H7 (cell line): ENCODE measurements at places on chromosomes 12 and 14.

DNA sequence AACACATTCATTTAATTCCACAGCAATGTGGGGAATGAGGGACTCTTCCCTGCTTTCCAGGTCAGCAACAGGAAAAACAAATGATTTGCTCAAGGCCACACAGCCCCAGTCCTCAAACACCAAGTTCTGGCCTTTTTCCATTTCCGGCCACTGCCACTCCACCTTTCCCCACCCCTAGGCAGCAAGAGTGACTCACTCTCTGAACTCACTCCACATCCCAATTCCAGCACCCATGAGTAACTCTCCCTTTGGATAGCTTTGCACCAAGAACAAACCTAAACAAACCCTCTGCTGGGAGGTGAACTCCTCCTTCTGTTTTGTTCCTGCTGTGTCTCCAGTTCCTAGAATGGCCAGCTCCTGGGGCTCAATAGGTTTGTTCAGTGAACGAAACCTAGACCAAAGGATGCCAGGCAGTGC, 30.4 kb upstream of the PLEKHG6 start:
- DNase-seq: no peak

DNA sequence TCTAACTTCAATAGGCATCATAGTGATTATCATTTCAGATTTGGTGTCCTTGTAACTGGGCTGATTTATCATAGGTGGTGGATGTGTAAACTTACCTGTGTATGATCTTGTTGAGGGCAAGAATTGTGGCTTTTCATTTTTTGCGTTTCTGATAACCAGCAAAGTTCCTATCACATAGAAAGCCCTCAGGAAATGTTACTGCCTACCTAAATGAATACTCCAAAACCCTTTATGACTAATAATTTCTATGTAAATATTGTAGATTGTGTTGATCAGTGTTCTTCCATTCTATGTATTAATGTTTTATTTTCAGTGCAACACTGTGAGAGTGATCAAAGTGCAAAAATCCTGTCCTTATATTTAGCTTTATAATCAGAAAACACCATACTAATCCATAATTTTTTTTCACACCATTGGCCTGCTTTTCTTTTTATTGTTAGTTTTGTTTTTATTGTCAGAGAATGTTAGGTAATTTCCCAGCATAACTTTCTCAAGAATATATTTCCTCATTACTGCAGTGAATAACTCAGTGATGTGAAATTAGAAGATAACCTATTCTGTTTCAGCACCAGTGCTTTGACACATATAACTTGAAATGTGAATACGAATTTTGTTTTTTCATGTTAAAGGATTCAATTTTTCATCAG, 94.1 kb downstream of the GPHN start:
- no peak for DNase-seq

DNA sequence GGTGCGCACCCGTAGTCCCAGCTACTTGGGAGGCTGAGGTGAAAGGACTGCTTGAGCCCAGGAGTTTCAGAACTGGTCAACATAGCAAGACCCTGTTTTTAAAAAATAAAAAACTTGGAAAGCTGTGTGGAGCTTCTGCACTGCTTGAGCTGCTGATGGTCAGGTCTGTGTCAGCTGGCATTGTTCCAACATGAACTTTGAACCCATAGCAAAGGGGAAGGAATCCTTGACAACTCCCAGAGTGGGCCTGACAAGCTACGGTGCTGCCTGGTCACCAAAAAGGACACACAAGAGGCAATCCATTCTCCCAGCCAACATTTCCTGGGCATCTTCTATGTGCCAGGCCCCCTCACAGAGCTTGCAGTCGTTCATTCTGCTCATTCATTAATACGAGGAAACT, 16.4 kb upstream of the LTBP2 start:
- no peak for DNase-seq

- DNase-seq: no peak
Measured at GRCh38 chr14:32545506-32546210, 216.6 kb downstream of the AKAP6 start.

GRCh38 chr12:46459861-46460545, 87.4 kb upstream of the SLC38A2 start:
- no peak for DNase-seq

- DNase-seq: no peak
Measured at GRCh38 chr12:80262346-80262745, 163.0 kb downstream of the OTOGL start.

DNA sequence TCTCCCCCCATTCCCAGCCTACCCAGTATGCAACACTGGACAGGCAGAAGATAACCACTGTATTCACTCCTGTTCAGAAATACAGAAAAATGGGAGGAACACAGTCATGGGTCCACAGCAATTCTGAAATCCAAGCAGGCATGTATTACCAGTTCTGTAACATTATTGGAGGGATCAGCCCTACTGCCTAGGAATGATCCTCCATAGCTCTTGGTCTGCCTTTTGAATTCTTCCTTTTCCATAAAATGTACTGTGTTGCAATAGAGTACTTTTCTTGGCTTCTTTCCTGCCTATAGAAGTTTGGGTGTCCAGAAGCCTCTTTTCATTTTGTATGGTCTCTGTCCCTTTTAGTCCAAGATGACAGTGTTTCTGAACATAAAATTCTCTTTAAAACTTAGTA, 46.5 kb downstream of the SPATS2 start:
- no peak for DNase-seq

DNA sequence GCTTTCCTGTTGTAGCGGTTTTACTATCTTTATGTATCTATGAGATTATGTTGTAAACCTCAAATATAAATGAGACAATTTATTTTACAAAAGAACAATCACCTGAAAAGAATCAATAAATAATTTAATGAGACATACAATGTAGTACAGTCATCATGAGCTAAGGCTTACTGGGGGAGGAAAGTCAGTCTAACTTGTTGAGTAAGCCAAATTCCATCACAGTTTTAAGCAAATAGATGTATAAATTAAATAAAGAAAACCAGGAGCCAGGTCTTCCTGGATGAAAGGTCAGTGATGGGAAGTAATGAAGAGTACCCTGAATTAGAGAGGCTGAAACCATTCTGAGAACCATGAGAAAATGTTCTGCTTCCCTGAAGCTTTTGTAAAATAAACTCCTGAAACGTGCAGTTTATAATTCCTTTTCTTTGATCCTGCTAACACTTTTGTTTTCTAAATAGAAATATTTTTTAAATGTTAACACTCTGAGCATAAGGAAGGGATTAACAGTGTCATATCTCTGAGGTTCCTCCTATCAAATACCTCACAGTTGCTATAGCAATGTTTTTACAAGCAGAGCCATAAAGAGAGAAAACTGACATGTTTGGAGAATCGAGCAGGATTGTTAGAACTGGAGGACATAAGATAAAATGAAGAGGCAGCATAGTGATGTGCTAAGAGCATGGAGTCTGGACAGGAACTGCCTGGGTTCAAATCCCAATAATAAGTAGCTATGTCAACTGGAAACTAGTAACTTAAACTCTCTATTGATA, 444.9 kb upstream of the FOXG1 start:
- DNase-seq: no peak

- DNase-seq: no peak
Measured at GRCh38 chr12:3622021-3622821, 130.7 kb downstream of the CRACR2A start.

GRCh38 chr12:123761841-123762714, at the start of gene DNAH10:
DNAH10 (plus strand) TSS chr12:123762301; CDS start chr12:123762337, 36 bp downstream.
- DNase-seq: peak; percentile 95

DNA sequence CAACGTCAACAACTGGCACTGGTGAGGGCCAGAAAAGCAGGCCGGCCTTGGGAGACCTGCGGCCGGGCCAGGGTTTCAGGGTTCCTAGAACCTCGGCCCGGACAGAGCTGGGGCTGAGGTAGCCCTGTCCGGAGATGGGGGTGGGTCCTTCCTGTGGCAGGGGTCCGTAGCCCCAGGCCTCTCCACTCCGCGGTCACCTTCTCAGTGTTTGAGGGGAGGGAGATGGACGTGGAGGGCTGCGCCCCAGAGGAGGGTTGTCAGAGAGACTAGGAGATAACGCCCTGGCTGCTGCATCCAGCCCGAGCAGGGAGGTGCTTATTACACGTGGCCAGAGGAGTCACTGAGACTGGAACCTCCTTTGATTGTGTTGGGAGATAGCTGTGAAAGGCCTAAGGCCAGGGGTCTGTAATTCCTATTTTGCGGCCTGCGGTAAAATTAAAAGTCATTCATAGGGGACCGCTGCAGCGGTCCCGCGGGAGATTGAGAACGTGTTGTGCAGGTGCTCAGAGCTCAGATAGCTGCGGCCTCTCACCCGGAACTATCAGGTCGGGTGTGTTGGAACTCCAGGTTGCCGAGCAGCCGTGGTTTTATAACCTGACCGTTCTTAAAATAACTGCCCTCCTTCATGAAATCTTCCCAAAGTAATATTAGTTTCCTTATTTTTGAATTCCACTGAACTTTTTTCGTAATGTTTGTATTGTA, 507 bp downstream of the AHSA1 start:
- DNase-seq: peak; percentile 67

- DNase-seq: no peak
Measured at GRCh38 chr14:38727731-38728130, 375.3 kb downstream of the SEC23A start.

- peak; percentile 91 for DNase-seq
Measured at GRCh38 chr14:73237786-73238423, 599 bp downstream of the PAPLN start.

GRCh38 chr14:39912192-39913100, 480.2 kb upstream of the FBXO33 start:
- no peak for DNase-seq

- DNase-seq: no peak
Measured at GRCh38 chr14:35573911-35574310, 39.9 kb downstream of the INSM2 start.

GRCh38 chr12:91633734-91634357, 451.2 kb upstream of the DCN start:
- DNase-seq: no peak

DNA sequence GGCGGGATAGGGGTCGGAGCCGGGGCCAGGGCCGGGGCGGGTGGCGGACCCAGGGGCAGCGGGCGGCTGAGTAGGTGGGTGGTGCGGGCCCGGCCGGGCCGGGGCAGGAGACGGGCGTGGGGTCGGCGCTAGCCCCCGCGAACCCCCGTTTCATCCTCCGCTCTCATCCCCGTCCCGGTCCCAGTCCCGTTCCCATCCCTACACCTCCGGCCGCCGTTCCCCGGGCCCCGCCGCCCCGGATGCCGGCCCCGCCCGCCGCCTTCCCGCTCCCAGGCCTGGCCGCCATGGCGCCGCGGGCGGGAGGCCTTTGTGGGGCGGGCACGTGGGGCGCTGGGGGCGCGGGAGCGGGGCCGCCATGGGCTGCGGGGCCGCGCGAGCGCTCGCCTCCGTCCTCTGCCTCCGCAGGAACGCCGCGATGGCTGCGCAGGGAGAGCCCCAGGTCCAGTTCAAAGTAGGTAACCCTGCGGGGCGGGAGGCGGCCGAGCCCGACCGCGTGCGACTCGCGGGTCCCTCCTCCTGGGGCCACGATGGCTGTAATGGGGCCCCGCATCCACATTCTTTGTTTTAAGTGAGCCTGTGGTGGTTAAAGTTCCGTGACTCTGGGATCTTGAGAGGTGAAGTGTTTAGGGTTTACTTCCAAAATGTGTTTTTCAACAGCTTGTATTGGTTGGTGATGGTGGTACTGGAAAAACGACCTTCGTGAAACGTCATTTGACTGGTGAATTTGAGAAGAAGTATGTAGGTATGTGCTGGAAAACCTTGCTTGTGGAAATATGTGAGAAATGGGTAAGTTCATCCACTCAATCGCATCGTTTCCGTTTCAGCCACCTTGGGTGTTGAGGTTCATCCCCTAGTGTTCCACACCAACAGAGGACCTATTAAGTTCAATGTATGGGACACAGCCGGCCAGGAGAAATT, 572 bp downstream of the RAN start:
- DNase-seq: peak; percentile 81

GRCh38 chr14:86915406-86915805, 1077.6 kb downstream of the GALC start:
- DNase-seq: no peak

DNA sequence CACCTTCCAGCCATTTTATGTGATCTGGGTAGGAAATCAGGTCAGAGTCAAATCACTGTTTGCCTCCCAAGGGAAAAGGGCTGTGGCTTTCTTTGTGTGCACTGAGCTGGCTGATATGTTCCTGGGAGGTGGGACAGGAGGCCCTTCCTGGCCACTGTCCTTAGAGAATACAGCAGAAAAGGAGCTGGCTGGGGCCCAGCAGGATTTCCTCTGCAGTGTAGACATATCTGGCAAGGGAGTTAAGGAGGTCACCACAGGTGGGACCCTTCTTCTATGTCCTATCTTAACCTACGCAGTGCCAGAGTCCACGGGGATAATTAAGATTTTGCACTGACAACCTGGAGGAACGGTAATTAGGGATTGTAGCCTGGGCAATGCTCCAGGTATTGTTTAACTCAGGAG, 145.3 kb downstream of the NTF3 start:
- no peak for DNase-seq

DNA sequence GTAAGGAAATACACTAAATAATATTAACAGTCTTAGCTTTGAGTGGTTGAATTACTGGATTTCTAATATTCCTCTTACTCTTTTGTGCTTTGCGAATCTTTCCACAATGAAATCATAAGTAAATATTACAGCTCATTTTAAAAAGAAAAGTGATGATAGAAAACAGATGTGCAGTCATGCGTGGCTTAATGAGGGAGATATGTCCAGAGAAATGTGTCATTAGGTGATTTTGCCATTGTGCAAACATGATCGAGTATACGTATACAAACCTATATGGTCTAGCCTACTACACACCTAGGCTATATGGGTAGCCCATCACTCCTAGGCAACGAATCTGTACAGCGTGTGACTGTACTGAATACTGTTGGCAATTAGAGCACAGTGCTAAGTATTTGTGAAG, 59.3 kb downstream of the SLC15A5 start:
- DNase-seq: no peak

DNA sequence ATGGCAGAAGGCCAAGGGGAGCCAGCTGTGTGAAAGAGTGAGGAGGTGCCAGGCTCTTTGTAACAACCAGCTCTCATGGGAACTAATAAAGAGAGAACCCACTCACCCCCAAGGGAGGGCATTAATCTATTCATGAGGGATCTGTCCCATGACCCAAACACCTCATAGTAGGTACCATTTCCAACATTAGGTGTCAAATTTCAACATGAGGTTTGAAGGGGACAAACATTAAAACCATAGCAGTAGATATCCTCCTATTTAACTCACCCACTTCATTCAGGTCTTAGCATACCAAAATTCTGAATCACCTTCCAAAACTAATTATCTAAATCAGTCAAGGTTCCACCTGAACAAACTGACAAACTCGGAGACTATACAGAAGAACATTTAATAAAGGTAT, 75.3 kb downstream of the PPFIA2 start:
- DNase-seq: no peak

GRCh38 chr12:101877806-101878242, 444 bp downstream of the DRAM1 start:
- peak; percentile 77 for DNase-seq

- no peak for DNase-seq
Measured at GRCh38 chr12:115227137-115227615, 543.2 kb upstream of the TBX3 start.

GRCh38 chr12:104222976-104223375, 7.4 kb downstream of the TXNRD1 start:
- no peak for DNase-seq

DNA sequence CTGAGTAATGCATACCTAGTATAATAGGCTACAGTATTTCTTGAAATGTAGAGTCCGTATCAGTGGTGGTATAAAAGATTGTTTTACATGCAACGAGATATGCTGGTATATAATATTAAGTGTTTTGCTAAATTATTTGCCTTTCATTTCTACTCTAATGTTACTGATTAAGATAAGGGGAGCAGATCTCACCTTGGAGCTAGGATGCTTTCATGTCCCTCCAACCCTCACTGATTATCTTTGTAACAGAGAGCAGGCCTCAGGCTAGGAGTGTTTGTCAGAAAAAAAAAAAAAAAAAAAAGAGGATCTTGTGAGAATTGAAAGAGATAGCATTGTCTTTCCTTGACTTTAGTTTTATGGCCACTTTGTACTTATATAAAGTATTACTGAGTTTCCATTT, 92.6 kb downstream of the PDE3A start:
- no peak for DNase-seq
